ENCODE measurements at places on chromosomes 12 and 14.

DNA sequence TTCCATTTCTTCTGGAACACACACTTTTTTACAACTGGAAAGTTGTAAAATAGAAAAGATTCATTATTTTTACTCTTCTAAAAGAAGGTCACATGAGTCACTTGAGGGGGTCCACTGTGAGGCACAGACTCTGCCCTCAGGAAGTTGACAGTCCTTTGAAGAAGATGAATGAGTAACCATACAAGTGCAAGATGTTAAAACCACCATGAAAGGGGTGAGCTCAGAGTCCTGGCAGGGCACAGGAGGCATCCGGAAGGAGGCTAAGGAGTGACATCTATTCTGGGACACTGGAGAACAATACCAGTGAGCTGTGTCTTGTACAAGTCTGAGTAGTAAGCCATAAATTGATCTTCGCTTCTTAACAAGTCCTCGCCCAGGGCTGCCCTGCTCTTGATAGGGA lies 126.0 kb upstream of the FRMD6 start:
- no peak for DNase-seq

GRCh38 chr14:64966976-64967375 lies 5.2 kb downstream of the RAB15 start:
- no peak for DNase-seq

DNA sequence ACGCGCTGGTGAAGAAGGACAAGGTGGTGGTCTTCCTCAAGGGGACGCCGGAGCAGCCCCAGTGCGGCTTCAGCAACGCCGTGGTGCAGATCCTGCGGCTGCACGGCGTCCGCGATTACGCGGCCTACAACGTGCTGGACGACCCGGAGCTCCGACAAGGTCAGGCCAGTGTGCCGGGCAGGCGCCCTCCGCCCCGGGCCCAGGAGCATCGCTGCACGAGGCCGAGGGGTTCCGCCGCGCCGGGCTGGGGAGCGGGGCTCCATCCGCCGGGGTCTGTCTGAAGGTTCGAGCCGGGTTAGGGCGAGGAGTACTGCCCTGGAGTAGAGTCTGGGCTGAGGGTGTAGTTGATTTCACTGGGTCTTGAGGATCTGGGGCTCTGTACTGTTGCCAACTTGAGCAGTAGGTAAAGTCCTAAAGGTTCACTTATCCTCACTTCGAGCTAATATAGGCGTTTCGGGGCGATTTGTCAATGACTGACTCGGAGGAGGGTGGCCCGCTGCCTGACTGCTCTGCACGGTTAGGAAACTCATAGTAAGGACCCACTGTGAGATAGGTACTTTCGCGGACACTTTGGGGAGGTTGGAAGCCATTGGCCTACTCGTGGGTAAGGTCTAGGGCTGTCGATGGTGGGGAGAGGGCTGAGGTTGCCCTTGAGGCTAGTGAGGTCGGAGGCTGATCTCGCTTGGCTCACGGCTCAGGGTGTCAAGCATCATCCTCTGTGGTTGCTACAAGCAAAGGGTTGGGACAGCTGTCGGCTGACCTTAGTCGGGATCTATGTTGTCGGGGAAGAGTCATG lies 574 bp downstream of the GLRX5 start:
- DNase-seq: peak; percentile 31

GRCh38 chr12:6189028-6189427 lies 11.2 kb upstream of the CD9 start:
- no peak for DNase-seq

- no peak for DNase-seq
Observed at GRCh38 chr12:117640511-117640910, 279.1 kb upstream of the NOS1 start.

DNA sequence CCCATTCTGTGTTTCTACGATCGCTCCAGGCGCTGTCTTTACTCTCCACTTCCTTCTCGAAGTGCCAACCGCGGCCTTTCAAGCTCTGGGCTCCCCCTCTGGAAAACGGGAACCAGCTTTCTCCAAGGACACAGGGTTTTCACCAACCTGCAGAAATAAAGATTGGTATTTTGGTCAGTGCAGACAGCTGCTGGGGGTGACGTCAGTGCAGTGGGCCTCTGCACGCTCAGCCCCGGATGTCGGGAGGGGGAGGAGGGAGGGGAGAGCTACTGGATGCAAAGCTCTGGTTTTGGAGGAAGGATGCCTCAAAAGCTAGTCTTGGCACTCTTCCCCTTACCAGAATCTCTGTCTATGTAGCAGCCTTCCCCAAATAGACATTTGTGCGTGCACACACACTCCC lies 19.9 kb downstream of the HRK start:
- peak; percentile 82 for DNase-seq

- DNase-seq: no peak
Observed at GRCh38 chr14:70622111-70622712, 19.5 kb upstream of the TTC9 start.

GRCh38 chr12:69001251-69001650 lies 68.3 kb upstream of the CPM start:
- DNase-seq: no peak

DNA sequence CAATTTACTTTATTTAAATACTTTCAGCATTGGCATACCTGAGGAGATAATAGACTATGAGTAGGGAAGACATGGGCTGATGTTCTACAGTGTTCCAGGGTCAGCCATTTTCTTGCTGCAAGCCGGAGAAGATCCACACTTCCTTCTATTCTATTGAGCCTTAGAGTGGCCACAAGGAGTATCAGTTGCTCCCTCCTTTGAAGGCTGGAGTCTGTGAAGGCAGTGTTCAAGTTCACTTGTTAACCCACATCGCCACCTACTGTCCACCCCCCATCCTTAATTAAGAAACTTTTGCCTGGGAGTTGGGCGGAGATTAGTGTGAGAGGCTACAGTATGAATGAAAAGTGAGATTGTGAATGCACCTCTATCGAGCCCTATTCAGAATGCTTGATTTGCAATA lies 666.6 kb downstream of the NRXN3 start:
- DNase-seq: peak; percentile 17

GRCh38 chr14:56805992-56806727 lies 4.1 kb downstream of the OTX2 start:
- DNase-seq: no peak

GRCh38 chr14:61510736-61511557 lies 184.4 kb upstream of the HIF1A start:
- DNase-seq: no peak

DNA sequence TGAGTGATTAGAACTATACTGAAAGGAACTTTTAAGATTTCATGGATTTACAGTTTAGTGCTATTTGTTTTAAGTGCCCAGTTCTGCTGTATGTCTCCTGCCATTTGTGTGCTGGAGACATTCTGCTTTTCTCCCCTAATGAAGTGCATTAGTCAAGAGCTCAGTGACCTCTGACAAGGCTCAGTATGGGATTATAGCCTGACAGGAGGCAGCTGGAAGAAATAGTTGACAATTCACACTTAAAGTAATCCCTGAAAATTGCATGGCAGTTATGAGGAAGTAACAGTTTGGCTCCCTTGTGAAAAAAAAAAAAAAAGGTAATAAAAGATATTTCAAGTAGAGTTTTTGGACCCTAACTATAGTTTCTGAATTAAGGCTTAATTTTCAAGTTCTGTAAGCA lies 70.3 kb downstream of the ALX1 start:
- no peak for DNase-seq

- no peak for DNase-seq
Observed at GRCh38 chr12:40469736-40470135, 222.5 kb upstream of the CNTN1 start.

GRCh38 chr14:35406506-35407305 lies 2.2 kb upstream of the NFKBIA start:
- DNase-seq: no peak

- no peak for DNase-seq
Observed at GRCh38 chr14:25351269-25351668, 301.3 kb upstream of the STXBP6 start.

DNA sequence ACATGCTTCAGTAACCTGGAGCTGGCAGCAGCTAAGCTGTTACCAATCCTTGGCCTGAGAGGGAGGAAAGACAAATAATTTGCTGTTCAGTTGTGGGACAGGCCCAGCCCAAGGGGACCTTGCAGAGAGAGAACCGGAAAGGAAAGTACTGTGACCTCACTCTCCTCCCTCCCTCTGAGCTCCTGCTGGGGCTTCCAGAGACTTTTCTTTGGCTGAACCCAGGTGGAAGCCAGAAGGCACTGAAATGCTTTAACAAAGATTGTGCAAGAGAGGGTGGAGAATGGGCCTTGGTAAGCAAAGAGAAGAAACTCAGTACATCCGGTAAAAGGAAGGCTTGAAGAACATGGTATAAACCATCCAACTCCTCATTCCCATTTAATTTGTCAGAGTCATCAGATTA lies 457.1 kb downstream of the GLT1D1 start:
- no peak for DNase-seq

DNA sequence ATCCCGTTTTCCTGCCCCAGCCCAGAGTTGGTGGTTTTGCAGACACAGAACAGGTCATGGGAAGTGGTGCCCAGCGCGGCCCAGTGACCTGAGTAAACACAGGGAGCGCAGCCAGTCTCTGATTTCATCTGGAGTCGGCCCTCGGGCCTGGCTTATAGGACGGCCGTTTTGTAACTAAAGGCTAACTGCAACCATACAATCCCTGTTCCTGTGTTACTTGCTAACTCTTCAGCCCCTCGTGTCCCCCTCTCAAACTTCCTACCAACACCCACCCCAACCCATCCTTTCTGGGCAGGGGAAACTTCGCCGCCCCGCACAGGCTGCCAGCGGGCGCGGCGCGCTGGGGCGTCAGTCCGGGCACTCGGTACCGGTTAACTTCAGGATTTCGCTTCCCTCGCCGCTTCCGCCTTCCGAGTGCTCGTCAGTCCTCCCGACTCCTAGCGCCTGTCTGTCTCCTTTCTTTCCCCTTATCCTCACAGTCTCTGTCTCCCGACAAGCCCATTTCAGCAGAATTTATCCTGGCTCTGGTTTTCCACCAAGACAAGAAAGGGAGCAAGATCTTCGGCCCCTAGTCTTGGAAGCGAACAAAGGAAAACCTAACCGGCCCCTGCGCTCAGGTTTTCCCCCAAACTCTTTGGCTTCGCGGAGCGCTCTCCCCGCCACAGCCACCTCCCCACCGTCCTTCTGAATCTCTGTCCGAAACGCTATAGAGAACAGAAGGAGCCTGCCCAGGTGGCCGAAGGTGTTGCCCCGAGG lies 2.0 kb downstream of the SIX1 start:
- peak; percentile 72 for DNase-seq

- DNase-seq: no peak
Observed at GRCh38 chr14:74572726-74573301, 39.2 kb downstream of the LTBP2 start.

DNA sequence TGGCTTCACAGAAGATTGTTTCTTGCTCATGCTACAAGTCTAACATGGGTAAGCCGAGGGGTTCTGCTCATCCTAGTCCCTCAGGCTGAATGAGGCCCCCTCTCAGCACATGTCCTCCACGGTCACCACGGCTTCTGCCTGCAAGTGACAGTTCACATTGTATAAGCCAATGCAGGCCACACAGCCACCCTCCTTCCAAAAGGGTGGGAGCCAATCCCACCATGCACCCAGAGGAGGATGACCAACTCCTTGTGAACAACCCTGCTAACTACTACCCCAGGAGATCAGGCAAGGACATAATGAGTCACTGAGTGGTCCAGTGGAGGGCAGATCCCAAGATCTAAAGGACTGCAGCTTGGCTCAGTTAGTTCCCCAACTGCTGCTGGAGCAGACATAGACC lies 6.1 kb downstream of the SPRING1 start:
- no peak for DNase-seq

GRCh38 chr12:57134949-57135348 lies 6.7 kb downstream of the LRP1 start:
- no peak for DNase-seq

- no peak for DNase-seq
Observed at GRCh38 chr12:48286665-48287064, 64.1 kb downstream of the ZNF641 start.

DNA sequence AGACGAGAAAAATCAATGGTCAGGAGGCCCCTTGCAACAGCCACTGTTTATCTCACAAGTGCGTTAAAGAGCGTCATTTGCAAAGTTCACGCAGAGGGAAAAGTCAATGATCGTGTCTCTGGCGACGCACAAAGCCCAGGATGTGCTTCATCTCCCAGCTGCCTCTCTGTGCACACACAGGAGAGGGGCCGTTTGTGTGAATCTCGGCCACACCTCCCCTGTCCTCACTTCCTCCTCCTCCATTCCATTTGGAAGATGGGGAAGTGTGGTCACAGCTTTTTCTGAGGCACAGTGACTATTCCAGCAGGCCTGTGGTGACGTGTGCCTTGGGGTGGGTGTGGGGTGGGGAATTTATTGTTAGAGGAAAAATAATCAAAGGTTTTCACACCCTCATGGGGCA lies 90.4 kb downstream of the RBM19 start:
- no peak for DNase-seq

DNA sequence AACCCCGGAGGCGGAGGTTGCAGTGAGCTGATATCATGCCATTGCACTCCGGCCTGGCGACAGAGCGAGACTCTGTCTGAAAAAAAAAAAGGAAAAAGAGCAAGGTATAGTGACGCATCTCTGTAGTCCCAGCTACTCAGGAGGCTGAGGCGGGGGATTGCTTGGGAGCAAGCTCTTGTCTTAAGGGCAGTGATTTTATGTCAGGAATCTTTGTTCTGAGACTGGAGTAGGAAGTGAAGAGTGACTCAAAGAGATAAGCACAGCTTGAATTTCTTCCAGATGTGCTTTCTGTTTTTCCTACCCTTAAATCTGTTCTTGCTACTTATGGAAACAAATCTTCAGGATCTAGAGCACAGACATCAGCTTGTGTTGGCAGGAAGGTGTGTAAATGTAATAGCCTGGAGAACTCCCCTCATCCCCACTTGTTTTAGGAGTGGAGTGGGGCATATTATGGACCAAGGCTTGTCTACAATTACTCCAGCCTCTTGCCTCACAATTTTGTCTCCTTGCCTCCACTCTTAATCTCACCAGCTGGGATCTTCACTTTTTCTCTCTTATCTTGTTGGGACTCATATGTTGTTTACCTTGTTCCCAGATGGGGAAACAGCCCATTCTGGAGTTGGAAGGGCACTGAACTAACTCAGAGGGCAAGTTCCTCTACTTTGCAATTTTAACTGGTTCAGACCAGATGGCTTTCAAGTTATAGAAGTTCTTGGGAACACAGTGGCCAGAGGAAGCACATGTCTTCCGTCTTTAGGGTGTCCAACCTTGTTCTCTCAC lies 7.5 kb downstream of the TMED2 start:
- DNase-seq: no peak

GRCh38 chr12:131047789-131048610 lies 94.3 kb downstream of the ADGRD1 start:
- DNase-seq: peak; percentile 80

DNA sequence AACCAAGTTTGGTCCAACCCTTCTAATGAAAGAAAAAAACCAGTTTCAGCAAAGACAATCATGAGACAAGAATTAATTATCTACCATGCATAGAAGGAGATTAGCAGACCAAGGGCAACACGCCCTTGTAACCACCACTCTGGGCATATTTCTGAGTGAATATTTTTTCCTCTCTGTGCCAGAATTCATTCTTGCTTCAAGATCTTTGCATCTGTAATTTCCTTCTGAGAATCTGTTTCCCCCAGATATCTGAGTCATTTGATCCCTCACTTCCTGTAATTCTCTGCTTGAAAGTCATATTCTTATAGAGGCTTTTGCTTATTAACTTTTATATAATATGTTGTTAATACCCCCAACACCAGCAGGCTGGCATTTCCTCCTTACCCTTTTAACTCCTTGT lies 243.7 kb downstream of the SLC16A7 start:
- no peak for DNase-seq

- DNase-seq: no peak
Observed at GRCh38 chr14:44812672-44813071, 149.1 kb downstream of the KLHL28 start.

GRCh38 chr12:15679151-15679550 lies 110.0 kb downstream of the EPS8 start:
- DNase-seq: no peak

- DNase-seq: peak; percentile 99
Observed at GRCh38 chr12:8026291-8026900, 6.1 kb upstream of the FOXJ2 start.

- no peak for DNase-seq
Observed at GRCh38 chr12:99609455-99610181, 37.9 kb upstream of the GARIN6 start.

All from femur (tissue), 1 donor.